Activated T-cell treated with anti-CD3 and anti-CD28 coated beads, Interleukin-2, amount 50 U/mL, for 1 hour (primary cell): ENCODE measurements at places on chromosomes 2 and 18.

DNA sequence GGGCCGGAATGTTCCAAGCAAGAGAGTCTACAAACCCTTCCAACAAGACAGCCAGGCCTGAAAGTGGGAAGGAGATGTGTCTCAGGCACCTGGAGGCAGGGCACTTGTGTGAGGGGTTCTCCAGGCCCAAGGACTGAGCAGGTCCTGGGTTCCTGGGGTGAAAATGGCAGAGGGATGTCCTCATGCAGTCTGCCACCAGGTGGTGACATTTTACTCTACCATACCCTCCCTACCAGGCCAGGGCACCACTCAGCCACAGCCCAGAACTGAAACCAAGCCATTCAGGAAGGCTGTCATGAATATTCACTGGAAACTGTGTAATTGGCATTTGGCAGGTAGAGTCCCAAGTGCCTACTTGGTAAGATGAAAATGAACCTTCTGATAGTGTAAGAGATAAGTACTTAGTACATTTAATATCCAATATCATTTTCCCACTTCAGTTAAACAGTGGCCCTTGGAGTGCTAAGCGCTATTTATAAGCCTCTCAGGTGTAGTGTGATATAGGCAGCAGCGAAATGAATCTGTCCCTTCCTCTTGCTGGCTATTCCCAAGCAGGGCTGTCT is 185.1 kb downstream of the MYO5B start:
- peak; percentile 20 for DNase-seq

DNA sequence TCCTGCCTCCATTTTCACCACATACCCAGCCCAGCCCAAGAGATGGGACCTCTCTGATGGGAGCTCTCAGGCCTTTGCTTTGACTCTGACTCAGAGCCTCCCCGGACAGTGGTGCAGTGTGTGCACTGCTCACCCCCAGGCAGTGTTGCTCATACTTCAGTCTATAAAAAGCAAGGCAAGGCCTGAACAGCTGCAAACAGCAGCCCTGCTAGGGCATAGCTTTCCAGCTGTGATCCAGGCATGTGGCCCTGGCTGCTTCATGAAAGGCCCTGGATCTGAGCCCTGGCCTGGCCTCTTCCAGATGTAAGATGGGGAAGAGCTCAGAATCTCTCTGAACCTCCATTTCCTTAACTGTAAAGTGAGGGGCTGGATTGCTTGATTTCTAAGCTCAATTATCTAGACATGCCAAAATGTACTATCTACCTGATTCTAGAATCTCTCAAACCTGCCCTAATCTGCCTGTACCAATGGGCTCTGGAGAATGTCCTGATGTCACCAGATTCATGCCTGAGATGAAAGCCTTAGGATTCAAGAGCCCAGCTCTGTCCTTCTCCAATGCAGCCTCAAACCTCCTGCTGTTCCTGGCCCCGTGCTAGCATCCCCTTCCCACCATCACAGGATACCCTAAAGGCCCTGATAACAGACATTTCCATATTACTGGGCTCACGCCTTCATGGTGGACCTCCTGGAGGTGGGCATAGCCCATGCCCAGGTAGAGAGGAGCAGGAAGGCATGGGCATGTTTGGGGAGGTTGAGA is 206.9 kb downstream of the ARL4C start:
- DNase-seq = peak; percentile 56

GRCh38 chr18:53753601-53754000 is 470.9 kb downstream of the MBD2 start:
- DNase-seq = no peak

GRCh38 chr2:77469106-77469505 is 53.1 kb downstream of the LRRTM4 start:
- no peak for DNase-seq

DNA sequence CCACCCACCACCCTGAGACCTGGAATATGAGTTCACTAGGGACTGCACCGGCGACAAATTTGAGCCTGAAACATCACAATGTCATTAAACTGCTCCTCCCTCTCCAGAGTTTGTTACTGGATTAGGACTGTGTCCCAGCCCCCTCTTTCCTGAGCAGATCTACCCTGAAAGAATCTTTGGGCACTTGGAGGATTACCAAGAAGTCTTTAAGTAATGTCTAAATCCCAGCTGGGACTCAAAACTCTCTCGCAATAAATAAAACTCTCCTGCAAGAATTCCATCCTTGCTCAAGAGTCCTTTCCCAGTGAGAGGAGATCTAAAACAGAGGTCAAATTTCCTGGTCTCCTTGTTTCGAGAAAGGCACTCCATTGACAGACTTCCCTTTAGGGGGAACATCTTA is 20.9 kb downstream of the GKN2 start:
- DNase-seq = no peak

GRCh38 chr2:24774373-24774772 is 18.8 kb downstream of the PTRHD1 start:
- DNase-seq = no peak

- no peak for DNase-seq
Measured at GRCh38 chr2:34001557-34001956, 402.5 kb upstream of the FAM98A start.

GRCh38 chr18:49160079-49160930 is 209.5 kb upstream of the SMAD7 start:
- no peak for DNase-seq

- DNase-seq = no peak
Measured at GRCh38 chr18:75875559-75875958, 448.1 kb upstream of the SMIM21 start.

- DNase-seq = no peak
Measured at GRCh38 chr2:110143982-110144381, 28.4 kb upstream of the MALL start.

DNA sequence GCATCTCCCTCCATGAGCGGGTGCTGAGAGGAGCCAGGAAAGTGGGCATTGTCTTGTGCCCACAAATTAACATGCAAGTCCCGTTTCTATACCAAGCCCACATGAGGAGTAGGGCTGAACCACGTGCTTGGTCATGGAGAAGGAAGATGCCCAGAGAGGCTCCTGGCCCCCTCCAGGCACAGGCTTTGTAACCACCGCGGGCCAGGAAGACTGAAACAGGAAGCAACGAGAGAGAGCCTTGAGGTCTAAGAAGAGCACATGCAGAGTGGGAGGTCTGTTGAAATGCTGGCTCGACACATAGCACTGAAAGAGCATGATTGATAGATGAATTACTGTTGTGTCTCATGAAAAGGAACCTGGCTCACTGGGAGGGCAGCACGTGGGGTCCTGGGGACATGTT is 36.3 kb downstream of the VWA3B start:
- DNase-seq = no peak

GRCh38 chr2:240260664-240261063 is 120.2 kb upstream of the OTOS start:
- no peak for DNase-seq

- DNase-seq = no peak
Measured at GRCh38 chr2:223856021-223856420, 18.6 kb upstream of the AP1S3 start.

DNA sequence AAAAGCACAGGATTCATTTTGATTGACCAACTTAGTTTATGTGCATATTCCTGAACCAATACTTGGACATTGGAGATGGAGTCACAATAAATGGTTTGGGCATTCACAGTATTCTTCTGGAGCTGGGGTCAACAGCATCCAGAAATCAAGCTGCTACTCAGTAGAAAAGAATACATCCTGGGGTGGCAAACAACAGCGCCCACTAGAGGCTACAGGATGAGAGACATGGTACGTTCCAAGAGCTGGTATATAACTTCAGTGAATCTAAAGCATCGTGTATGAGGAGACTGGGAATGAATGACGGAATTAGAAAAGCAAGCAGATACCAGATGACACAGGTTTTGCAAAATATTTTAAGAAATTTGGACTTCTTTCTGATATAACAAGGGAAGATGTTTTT is 142.9 kb upstream of the FIGN start:
- no peak for DNase-seq

DNA sequence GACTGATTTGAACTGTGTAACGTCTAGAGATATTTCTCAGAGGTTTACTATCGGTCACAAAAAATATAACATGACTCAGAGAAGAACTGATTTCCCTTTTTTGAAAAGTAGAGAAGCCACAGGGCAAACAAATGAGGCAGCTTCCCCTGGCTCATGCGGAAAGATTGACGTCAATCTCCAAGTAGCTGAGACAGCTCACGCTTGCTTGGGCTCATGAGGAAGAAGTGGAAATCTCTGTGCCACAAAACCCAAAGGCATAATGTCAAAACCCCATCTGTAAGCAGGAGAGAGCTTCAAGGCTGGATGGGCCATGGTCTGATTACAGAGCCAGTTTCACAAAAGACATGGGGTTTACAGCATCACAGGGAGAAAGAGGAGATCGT is 188.1 kb downstream of the ARL4C start:
- DNase-seq = peak; percentile 62

DNA sequence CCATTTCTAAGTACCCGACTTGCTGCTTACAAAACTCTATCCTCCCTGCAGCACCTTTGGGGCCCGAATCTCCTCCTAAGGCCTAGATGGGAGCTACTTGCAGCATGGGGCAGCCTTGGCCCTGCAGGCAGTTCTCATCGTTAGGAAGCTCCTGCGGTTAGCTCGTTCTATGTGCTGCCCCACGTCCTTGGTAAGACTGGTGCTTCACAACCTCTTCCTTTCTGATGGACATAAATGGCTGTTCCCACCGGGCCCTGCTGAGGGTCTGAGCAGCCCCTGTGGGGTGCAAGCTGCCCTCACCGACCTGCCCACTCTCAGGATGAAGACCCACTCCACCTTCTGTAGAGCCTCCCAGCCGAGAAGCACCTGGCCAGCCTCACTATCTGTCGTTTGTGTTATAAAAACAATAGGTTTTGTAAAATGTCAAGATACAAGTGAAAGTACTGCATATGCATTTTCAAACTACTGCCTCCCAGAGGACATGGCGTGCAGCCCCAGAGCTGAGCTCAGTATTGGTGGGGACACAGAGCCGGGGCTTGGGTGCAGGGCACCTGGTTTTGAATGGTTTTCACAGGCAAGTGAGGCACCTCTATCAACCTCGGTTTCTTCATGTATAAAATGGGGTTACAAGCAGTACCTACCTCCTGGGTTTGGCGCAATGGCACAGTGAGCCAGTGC is 19.4 kb downstream of the OTOF start:
- DNase-seq = no peak

GRCh38 chr2:27638037-27638637 is 9.3 kb downstream of the GPN1 start:
- no peak for DNase-seq

DNA sequence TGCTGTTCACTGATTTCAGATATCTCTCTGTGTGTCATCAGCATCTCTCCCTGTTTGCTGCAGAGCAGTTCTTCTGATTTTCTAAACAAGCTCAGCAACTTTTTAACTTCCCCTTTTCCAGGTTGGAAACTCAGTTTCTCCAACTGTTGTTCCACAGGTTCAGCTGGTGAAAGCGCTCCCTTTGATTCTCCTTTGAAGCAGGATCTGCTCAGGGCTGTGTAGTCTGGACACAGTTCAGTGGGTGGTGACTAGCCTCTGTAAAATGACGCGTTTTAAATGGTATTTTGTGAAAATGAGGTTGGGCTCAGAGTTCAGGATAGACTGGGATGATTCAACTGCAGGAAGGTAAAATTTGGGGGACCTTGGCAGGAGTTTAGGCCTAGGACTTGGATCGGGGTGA is 106.3 kb downstream of the TRIM43 start:
- DNase-seq = no peak

GRCh38 chr2:232667989-232668583 is 29.0 kb upstream of the GIGYF2 start:
- DNase-seq = no peak

- no peak for DNase-seq
Measured at GRCh38 chr2:107698861-107699260, 127.8 kb upstream of the RGPD4 start.

GRCh38 chr2:165634855-165635254 is 159.2 kb downstream of the GALNT3 start:
- DNase-seq = no peak

GRCh38 chr2:213043566-213043965 is 107.8 kb downstream of the IKZF2 start:
- DNase-seq = no peak

- no peak for DNase-seq
Measured at GRCh38 chr2:149400997-149401396, 70.6 kb downstream of the LYPD6 start.

DNA sequence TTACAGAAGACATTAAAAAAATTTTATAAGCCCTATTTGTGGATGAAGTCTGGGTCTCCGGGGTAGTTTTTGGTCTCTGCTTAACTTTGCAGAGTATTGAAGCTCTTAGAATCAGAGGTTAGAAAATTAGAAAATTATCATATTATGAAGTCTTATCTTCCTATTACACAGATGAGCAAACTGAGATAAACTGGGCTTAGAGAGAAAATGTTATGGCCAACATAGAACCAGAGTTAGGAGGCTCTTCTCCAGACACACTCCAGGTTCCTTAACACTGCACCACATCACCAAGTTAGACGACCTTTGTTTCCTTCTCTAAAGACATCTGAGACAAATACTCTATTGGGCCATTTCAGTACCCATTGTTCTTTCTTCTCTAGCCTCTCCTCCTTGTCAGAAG is 36.7 kb upstream of the NEB start:
- no peak for DNase-seq

DNA sequence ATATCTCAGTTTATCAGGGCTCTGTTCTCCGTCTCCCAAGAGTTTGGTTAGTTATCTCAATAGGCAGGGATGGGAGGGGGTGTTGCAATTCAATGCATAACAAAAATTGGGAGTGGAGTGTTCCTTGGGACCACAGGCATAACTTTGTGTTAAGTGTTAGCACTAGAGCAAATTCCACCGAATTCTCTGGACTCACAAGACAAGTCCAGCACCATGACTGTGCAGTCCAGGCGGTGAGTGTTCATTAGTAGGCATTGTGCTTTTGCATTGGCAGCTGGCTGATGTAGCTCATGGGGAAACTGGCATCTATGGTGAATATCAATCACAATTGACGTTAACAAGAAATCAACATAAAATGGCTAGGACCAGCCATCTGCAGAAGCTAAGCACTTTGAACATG is 79.0 kb upstream of the CABLES1 start:
- no peak for DNase-seq

DNA sequence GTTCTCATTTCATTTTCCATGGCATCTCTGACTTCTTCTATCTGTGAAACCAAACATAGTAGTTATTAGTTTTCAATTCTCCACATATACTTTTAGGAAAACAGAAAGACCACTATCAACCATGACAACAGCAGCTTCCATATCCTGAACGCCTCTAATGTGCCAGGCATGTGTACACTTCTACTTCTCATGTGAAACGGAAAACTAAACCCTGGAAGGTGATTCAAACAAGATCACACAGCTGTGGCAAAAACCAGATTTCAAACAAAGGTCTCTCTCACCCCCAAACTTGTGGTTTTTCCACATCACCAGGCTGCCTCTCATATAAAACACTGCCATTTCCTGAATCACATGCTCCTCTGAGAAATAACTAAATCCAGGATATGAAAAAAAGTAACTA is 41.8 kb downstream of the PTCD3 start:
- DNase-seq = no peak

GRCh38 chr18:12783524-12783923 is 80.7 kb downstream of the PSMG2 start:
- DNase-seq = no peak

- no peak for DNase-seq
Measured at GRCh38 chr2:96869281-96869821, 529 bp downstream of the SEMA4C start.

GRCh38 chr2:109644571-109645275 is 30.6 kb downstream of the SOWAHC start:
- DNase-seq = no peak

GRCh38 chr18:70491734-70492348 is 203.0 kb downstream of the SOCS6 start:
- no peak for DNase-seq

- no peak for DNase-seq
Measured at GRCh38 chr2:181657379-181657778, 474 bp upstream of the CERKL start.
